ENCODE measurements at places on chromosomes 6 and 20. TPM values are rescaled to one million over a fixed set of nuclear protein-coding genes. Genes with fewer than 3 reads are reported as not detected.
A peak's percentile ranks its signal among the peaks of the same experiment; 100 is the strongest.

DNA sequence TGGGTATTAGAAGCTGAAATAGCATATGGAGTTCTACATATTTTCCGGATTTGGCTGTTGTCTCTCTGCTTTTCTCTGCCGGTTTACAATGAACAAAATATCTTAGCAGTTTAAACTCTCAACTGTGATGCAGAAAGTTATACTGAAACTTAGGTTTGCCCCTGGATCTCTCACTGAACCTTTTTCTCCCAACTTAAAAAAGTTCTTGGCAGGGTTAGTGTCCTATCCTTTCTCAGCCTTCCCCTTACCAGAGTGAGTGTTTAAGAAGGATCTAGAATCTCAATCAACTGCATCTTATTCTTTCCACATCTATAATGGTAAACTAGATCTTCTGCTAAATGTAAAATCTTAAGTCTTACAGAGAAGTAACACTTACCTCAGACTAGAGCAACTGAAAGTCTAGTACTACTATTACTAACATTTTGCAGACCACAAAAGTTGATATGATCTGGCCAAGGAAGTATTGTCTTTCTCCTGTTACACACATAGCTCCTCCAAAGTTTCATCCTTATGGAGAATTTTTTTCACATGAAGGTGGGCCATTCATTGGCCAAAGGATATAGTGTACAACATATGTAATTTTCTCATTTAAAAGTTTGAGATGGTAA lies 392.3 kb upstream of the RUNX2 start:
- H3K27ac ChIP-seq = peak overlapping the region; percentile 8
- peaks cover 39% of the 10 kb centered on the region for H3K4me1 ChIP-seq
- H3K36me3 ChIP-seq = peaks cover 14% of the 10 kb centered on the region
- no peak overlapping the region for H3K4me3 ChIP-seq

DNA sequence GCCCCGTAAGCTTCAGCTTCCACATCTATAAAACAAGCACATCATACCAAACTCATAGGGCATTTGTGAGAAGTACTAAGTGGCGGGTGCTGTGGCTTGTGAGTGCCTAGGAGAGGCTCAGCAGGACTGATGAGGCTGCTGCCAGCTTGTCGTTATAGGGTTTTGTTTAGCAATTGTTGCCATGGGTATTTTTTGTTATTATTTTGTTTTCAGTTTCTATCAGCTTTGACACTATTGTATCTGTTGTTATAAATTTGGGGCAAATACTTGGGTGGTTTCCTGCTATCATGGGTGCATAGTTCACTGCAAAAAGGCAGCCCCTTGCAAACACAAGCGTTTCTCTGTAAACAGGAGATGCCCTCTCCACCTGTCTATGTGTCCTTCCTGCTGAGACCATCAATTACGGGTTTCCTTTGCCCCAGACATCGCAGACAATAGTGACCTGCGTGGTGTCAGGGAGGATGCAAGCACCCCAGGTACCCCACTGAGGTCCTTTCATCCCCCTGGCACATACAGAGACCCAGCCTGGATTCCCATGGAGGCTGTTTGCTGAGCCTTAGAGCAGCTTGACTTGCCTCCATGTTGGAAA lies 3.1 kb upstream of the CCDC167 start:
- peak overlapping the region; percentile 91 for H3K27ac ChIP-seq
- H3K27me3 ChIP-seq = no peaks in the 10 kb centered on the region
- peak overlapping the region; percentile 53 for H3K4me3 ChIP-seq
- peaks cover 76% of the 10 kb centered on the region for H3K4me1 ChIP-seq
- DNase-seq = peak; percentile 64
- peaks cover under 1% of the 10 kb centered on the region for H3K36me3 ChIP-seq

DNA sequence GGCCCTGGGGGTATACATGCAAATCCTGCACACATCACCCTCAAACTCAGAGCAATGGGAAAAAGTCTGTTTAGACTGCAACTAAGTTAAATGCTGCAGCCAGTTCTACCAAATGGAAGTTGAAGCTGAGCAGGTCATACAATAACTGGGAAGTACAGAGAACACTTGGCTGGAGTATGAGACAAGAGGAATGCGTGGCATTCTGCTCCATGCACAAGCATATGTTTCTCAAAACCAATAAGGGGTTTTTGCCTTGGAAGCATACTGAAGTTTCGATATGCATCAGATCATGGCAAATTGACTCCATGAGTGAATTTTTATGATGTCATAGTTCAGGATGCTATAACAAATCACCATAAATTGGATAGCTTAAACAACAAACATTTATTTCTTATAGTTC lies 193.8 kb downstream of the COL12A1 start:
- no peaks in the 10 kb centered on the region for H3K36me3 ChIP-seq
- no peaks in the 10 kb centered on the region for H3K4me1 ChIP-seq
- no peaks in the 10 kb centered on the region for H3K27me3 ChIP-seq
- DNase-seq = no peak

The SERINC3 gene
- total RNA-seq = 58.6 TPM

The SPATA25 gene
- total RNA-seq = 0.50 TPM

All from activated CD4-positive, alpha-beta memory T cell treated with anti-CD3 and anti-CD28 coated beads for 36 hours (primary cell).